Calu3 (cell line): ENCODE measurements at places on chromosomes 4 and X.

- no peak for DNase-seq
These were observed 126.8 kb upstream of the APOOL start for GRCh38 chrX:84876876-84877275.

- DNase-seq, result no peak
These were observed 48.0 kb downstream of the SH3RF1 start for GRCh38 chr4:169222761-169223160.

DNA sequence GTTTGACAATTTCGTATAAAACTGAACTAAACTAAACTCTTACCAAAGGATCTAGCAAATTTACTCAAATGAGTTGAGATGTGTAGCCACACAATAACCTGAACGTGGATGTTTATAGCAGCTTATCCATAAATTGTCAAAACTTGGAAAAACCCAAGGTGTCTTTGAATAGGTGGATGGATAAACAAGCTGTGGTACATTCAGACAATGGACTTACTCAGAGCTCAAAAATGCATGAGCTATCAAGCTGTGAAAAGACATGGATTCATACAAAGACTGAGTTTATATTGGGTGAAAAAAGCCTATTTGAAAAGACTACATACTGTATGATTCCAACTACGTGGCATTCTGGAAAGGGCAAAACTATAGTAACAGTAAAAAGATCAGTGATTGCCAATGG lies 69.5 kb downstream of the LARP1B start:
- no peak for DNase-seq

- no peak for DNase-seq
These were observed 10.3 kb downstream of the MAOA start for GRCh38 chrX:43666311-43666912.

GRCh38 chrX:137354851-137355250 lies 211.1 kb upstream of the ZIC3 start:
- DNase-seq, result no peak

- DNase-seq, result peak; percentile 3
These were observed 54.9 kb downstream of the PHOX2B start for GRCh38 chr4:41693629-41694028.
